ENCODE measurements at places on chromosomes 1 and 21.

- DNase-seq = no peak
Observed at GRCh38 chr1:202628646-202629215, 81.5 kb downstream of the SYT2 start.

DNA sequence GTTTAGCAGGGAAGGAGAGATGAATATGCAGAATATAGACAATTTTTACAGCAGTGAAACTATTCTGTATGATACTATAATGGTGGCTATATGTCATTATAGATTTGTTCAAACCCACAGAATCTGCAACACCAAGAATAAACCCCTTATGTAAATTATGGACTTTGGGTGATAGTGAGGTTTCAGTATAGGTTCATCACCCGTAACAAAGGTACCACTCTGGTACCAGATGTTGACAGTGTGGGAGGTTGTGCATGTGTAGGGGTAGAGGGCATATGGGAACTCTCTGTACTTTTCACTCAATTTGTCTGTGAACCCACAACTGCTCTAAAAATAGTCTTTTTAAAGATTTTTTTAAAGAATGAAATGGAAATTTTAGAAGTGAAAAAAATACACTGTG, 29.9 kb upstream of the PRDX6 start:
- DNase-seq = no peak

DNA sequence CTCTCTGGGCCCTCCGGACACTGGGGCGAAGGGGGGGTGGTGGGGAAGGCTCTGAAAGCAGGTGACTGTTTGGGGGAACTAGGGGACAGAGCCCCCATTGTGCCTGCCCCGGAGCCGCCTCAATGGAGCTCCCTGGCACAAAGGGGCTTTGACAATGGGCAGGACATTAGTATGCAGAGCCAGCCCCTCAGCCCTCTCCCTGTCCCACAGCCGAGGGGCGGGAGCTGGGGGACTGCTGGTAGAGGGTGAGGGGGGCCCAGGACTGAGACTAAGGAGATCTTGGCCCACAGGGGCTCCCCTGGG, 7.8 kb downstream of the KCNJ10 start:
- DNase-seq = no peak

GRCh38 chr1:27149084-27149761, 5.7 kb downstream of the SLC9A1 start:
- no peak for DNase-seq

DNA sequence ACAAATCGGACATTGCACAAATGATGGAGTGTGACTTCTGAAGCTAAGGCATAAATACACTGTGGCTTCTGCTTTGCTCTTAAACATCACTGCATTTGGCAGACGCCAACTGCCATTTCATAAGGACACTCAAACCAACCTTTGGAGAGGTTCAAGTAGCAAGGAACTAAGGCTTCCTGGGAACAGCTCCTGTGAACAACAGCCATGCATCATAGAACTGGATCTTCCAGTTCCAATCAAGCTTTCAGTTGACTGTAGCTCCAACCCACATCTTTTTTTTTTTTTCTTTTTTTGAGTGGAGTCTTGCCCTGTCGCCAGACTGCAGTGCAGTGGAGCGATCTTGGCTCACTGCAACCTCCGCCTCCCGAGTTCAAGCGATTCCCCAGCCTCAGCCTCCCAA, 10.7 kb upstream of the HUNK start:
- DNase-seq = no peak

DNA sequence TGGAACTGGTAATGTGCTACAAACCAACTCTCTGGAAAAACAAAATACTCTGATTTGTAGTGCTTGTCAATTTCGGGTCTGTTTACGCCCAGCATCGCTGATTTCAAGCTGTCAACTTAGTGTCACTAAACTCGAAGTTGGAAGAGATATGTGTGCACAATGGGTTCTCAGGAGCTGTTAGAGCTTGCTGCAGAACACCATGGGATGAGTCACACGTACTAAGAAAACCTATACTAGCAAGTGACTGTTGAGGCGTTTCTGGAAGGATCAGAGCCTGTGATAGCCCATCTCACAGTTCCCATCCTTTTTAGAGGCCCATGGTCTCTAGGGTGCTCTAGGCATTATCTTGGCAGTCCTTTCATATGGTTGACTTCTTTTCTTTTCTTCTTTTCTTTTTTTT, 14.3 kb downstream of the GMEB1 start:
- DNase-seq = no peak

GRCh38 chr1:11880911-11881748, 22.4 kb upstream of the NPPB start:
- no peak for DNase-seq

- DNase-seq = no peak
Observed at GRCh38 chr1:89556726-89557444, 32.3 kb downstream of the LRRC8B start.

DNA sequence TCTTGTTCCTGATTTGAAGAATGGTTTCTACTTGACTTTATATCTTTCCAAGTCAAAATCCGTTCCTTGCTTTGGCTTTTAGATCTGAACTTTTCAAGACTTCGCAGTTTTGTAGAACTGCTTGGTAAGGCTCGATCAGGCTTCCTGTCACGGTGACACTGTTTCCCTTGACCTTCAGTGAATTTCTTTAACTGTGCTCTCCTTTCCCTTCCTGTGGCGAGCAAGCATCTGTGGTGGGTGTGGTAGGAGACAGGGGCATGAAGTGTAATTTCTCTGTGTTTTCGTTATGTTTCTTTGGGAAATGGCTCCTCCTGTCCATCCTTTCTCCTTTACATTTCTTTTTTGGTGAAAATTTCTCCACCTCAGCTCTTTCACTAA, 10.4 kb downstream of the STYXL2 start:
- no peak for DNase-seq

GRCh38 chr1:193890935-193891334, 704.5 kb upstream of the B3GALT2 start:
- no peak for DNase-seq

GRCh38 chr1:39411526-39412478, 79.6 kb upstream of the BMP8A start:
- DNase-seq = no peak

DNA sequence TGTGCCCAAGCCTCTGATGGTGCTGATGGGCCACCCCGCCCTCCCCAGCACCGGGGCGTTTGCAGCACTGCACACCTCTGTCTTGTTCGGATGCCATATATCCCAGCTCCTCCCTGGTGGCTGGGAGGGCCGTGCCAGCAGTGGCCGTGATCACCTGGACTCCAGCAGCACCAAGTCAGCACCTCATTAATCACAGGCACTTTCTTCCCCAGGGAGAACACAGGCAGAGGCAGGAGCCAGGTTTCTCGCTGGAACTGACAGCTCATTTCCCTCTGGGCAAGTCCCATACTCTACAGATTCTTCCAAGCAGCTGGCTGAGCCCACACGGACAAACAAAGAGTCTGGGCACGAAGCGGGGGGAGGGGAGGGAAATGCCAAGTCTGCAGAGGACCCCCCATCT, 141.7 kb upstream of the EDN2 start:
- no peak for DNase-seq

Data from H1 (cell line).